ENCODE measurements at places on chromosomes 13 and 19. TPM values are rescaled to one million over a fixed set of nuclear protein-coding genes. Genes with fewer than 3 reads are reported as not detected.
A peak's percentile ranks its signal among the peaks of the same experiment; 100 is the strongest.

Gene GPR4
- not detected for total RNA-seq

Gene ZNF649
- 14.5 TPM for total RNA-seq

DNA sequence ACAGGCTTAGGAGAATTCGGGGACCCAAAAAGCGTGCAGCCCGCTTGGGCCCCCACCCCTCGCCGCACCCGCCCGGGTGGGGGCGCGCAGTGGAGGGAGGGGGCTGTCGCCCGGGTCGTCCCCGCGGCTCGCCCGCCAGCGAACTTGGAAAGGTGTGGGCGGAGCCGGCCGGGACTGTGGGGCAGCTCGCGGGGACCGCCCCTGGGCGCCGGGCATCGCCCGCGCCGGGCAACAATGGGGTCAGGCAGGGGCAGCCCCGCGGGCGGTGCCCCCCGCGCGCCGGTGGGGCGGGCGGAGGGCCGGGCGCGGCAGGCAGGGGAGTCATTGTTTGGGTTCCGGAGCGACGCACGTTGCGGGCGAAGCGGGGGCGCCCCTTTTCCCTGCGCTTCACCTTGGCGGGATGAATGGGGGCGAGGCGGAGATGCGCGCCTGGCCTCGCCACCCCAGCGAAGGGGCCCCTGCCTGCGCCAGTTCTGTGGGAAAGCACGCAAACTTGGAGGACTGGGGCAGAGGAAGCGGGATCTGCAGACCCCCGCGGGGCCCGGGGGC is 647 bp upstream of the KLF12 start:
- peak overlapping the region; percentile 57 for H3K4me3 ChIP-seq
- no peaks in the 10 kb centered on the region for H3K36me3 ChIP-seq
- H3K27ac ChIP-seq: peak overlapping the region; percentile 98
- DNase-seq: no peak

Gene ZNF471
- 1.6 TPM for total RNA-seq

Gene CRB3
- total RNA-seq: 5.7 TPM

DNA sequence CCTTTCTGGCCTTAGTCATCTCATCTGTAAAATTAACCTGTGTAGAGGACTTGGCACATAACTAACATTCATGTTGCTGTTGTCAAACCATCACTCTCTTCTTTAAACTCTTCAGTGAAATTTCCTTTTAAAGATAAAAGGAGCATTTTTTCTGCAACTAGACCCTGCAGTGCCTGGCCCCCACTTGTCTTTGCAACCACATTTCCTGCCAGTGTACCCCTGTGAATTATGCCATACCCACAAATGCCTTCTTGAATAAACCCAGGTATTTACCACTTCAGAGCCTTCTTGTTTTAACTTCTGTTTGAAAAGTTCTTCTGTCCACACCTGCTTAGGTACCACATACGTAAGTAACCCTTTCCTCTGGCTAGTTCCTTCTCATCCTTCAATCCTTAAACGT is 118.8 kb downstream of the CDK8 start:
- no peak overlapping the region for H3K27ac ChIP-seq
- H3K4me3 ChIP-seq: no peak overlapping the region
- peak; percentile 18 for DNase-seq

GRCh38 chr13:76936763-76937162 is 11.5 kb upstream of the ACOD1 start:
- H3K36me3 ChIP-seq: no peaks in the 10 kb centered on the region
- no peak for DNase-seq
- H3K4me1 ChIP-seq: no peaks in the 10 kb centered on the region
- H3K27me3 ChIP-seq: no peaks in the 10 kb centered on the region

Gene PNMA8A
- 0.62 TPM for total RNA-seq

DNA sequence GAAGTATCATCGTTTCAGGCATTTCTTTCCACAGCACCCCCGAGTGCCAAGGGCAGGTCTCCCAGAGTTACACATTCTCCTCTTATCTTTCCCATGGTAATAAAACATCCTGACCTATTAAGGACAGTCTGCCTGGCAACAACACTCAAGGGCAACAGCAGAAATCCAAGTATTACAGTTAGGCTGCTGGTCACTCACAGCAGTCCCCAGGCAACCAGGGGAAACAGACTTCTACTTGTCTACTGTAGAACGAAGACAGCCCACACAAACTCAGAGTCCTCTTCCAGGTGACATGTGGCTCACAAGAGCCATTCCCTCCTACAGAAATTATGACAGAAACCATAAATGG is 24.3 kb downstream of the RCBTB1 start:
- no peak for DNase-seq
- H3K27ac ChIP-seq: no peak overlapping the region
- no peaks in the 10 kb centered on the region for H3K4me1 ChIP-seq
- no peak overlapping the region for H3K4me3 ChIP-seq
- H3K36me3 ChIP-seq: peaks cover 35% of the 10 kb centered on the region

Gene ZNF497
- 2.7 TPM for total RNA-seq

DNA sequence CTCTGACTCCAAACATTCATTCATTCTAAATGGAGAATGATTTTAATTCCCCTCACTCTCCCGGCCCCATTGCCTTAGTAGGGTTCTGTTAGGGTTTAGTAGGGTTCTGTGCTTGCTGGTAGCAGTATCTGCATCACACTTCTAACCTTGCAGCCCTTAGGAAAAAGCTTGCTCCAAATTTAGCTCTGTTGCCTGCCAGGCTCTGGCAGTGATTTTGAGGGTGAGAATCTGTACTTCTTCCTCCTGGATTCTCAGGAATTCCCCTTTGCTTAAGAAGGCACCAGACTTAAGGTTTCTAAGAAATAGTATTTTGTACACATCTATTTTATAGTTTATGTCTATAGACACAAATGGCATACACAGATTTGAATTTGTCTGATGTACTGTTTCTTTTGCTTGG is 14.7 kb downstream of the B3GLCT start:
- no peak overlapping the region for H3K27ac ChIP-seq
- no peaks in the 10 kb centered on the region for H3K4me1 ChIP-seq
- no peak for DNase-seq
- no peaks in the 10 kb centered on the region for H3K27me3 ChIP-seq
- H3K36me3 ChIP-seq: no peaks in the 10 kb centered on the region
- H3K4me3 ChIP-seq: no peak overlapping the region

Data from naive thymus-derived CD4-positive, alpha-beta T cell (primary cell).